PC-3 (cell line): ENCODE measurements at places on chromosomes 7 and 10.

- peak; percentile 50 for DNase-seq
These were observed 1.3 kb downstream of the GJD4 start for GRCh38 chr10:35606430-35606829.

DNA sequence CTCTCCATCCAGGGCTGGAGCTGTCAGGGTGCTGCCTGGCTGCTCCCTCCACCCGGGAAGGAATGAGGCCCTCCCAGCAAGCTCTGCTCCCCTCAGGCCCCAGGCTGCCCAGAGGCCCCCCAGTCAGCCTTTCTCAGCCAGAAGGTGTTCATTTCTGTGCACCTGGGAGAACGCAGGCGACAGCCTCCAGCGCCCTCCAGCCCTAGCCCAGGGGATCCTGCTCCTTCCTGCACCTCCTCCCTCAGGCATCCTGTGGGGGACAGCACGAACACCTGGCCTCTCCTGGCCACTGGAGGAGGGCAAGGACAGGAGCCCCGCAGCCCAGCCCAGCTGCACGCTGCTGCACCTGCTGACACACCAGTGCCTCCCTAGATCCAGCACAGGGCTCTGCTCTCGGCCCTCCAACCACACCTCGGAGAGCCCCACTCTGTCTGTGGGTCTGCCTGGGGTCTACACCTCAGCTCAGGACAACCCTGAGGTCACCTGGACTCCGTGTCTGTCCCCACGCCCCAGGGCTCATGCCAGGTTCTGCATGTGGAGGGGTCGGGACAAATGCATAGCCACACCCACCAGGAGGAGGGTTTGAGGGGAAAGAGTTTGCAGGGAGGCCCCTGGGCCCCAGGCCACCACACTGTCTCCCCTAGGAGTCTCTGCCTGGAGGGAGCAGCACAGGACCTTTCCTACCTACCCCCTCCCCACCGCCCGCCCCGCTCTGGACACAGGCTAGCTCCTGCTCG lies 7.4 kb upstream of the PWWP2B start:
- no peak for DNase-seq

DNA sequence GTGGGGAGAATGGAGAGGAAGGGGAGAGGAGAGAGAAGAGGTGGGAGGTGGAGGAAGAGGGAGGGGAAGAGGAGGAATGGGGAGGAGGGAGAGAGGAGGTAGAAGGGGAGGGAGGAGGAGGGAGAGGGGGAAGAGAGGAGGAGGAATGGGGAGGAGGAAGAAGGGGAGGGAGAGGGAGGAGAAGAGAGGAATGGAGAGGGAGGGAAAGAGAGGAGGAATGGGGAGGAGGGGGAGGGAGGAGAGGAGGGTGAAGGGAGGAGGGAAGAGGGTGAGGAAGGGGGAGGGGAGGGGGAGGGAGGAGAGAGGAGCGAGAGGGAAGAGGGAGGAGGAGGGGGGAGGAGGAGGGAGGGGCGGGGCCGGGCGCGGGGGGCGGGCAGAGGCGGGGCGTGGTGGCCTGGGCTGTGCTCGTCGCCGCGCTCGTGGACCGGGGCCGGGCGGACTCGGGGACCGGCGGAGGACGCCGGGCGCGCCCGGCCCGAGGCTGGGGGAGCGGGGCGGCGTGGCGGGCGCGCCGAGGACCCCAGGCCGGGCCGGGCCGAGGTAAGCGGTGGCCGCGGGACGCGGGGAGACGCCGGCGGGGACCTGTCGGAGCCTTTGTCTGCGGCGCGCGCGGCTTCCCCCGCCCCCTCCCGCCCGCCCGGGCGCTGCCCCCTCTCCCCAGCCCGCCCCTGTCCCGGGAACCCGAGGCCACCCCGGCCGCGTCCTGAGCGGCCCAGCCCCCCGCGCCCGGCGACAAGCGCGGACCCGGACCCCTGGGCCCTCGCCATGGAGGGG lies at the start of gene SLC29A4:
TSS of gene SLC29A4 (plus strand) at position 401 of the 774 bp plus-strand sequence. CDS start 4,874 bp downstream, outside the sequence.
- peak; percentile 19 for DNase-seq

- no peak for DNase-seq
These were observed 7.5 kb downstream of the MNX1 start for GRCh38 chr7:157002819-157003421.

- DNase-seq, result no peak
These were observed 8.9 kb downstream of the GIGYF1 start for GRCh38 chr7:100685049-100685605.

DNA sequence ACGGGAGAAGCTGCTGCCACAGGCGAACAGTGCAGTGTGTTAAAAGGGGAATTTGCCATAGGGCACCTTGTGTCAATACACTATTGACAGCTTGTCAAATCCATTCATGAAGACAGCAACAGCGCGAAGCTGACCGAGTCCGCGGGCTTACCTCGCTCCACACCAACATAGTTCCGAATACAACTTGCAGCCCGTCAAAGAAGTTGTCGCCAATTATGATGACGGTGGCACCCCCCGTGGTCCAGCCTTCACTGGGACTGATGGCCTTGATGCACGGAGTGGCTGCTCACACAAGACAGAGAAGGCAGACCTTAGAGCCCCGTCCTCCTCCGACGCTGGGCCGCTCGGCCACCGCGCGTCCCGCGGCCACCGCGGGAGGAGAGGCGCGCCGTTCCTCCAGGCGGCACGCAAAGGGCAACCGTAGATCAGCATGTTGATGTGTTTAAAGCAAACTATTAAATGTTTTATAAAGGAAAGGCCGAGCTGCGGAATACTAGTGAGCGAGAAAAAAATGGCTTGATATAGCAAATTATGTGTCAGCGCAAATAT lies 96.4 kb downstream of the EBF3 start:
- DNase-seq, result no peak

- DNase-seq, result no peak
These were observed 66.9 kb downstream of the PTPRE start for GRCh38 chr10:127973791-127974311.

DNA sequence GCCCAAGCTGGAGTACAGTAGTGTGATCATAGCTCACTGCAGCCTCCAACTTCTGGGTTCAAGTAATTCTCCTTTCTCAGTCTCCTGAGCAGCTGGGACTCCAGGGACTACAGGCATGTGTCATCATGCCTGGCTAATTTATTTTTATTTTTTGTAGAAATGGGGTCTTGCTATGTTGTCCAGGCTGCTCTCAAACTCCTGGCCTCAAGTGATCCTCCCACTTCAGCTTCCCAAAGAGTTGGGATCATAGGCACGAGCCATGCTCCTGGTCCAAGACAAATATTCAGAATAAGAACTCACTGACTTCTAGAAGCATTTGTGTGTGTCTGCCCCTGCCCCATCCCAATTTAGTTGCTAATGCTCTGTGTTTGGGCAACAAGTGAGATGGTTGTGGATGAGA lies 151.8 kb downstream of the ITGA8 start:
- no peak for DNase-seq

GRCh38 chr7:43790834-43791233 lies 32.4 kb downstream of the BLVRA start:
- no peak for DNase-seq

DNA sequence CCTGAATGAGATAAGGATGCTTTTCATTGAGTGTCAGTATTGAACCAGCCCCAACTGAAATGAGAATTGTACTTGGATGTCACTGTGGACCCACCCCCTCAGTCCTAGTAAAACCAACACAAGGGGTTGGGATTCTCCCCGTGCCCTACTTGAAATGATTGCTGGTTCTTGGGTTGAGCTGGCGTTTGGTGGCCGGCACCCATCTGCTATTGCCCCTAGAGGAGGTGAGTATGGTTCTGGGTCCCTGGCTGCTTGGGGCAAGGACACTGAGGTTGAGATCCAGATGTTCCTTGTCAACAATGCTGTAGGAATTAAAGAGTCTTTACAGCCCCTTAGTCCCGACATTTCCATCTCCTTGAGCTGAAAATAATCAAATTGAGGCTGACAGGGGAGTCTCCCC lies 170.0 kb upstream of the ZNF32 start:
- DNase-seq, result no peak

DNA sequence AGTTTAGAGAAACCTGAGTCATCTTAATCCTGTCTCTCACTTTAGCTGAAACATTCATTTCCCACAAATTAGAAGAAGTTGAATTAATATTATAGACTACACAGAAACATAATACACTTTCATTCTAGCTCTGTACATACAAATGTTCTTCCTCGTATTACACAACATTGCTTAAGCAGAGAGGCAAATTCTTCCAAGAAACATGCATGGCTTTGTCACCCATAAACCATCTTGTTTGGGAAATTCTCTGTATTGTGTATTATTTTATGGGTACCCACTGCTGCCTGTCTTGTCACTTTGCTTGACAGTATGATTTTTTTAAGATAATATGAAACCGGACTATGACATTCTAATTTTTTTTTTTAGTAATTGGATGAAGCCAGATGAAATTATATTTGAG lies 104.0 kb downstream of the SRI start:
- DNase-seq, result no peak
